EL (cell line): ENCODE measurements at places on chromosomes 6 and 20.

- no peak for DNase-seq
Measured at GRCh38 chr6:489762-490161, 98.2 kb downstream of the IRF4 start.

DNA sequence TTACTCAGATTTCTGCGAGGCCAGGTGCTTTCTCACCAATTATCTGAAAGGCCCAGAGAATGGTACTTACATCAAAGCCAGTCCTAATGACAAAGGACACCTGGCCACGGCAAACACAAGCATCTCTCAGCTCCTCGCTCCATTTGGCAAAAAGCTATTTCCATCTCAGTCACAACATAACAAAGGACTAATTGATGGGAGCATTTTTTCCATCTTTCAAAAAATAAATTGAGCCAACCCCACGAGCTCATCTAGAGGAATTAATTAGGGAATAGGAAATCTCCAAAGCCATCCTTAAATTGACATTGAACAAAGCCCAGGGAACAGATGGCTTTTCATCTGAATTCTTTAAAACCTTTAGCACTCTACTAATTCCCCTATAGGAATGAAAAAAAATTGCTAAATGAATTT is 236.7 kb downstream of the HAO1 start:
- no peak for DNase-seq

DNA sequence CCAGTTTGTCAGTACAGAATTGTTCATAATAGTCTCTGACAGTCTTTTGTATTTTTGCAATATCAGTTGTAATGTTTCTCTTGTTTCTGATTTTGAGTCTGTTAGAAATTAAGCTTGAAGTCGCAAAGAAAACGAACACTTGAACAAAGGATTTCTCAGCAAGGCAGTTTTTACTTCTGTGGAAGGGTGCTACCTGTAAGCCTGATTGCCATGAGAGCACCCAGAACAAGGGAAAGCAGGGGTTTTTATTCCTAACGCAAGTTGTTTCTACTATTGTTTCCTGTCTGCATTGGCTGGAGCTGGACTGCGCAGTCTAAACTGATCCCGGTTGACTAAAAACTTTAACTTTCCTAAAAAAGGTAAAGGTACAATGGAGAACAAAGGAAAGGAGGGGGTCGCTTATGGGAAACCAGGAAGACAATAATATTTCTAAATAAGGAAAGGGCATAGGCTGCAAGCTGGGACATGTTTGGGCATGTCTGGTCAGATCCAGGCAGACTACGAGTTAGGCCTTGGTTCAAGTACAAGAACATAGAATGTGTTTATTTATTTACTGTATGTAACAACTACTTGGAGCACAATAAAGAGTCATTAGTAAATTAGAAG is 28.5 kb downstream of the HLA-B start:
- no peak for DNase-seq

- peak; percentile 70 for DNase-seq
Measured at GRCh38 chr6:157381631-157382621, 936 bp downstream of the ZDHHC14 start.

DNA sequence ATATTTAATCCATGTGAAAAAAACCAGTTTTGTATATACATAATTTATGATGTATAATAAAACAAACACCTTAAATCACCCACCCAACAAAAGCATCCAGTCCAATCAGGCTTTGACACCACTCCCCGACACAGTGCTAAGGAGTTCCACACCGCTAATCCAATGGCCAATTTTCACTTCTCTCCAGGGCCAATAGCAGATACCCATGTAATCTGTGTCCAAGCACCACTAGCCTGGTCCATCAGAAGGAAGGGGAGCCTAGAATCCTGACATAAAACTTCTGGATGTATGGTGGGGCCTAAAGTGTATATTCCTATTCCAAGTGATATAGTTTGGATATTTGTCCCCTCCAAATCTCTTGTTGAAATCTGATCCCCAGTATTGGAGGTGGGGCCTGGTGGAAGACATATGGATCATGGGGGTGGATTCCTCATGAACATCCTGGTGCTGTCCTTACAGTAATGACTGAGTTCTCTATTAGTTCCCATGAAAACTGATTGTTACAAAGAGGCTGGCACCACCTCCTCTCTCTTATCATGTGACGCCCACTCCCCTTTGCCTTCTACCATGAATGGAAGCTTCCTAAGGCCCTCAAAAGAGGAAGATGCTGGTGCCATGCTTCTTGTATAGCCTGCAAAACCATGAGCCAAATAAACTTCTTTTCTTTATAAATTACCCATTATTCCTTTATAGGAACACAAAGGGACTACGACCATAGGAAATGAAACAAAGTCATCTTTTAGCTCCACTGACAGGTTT is 20.8 kb downstream of the RALGAPA2 start:
- DNase-seq: no peak

GRCh38 chr6:84062519-84063154 is 29.1 kb downstream of the MRAP2 start:
- DNase-seq: no peak

GRCh38 chr6:15796844-15797243 is 134.0 kb upstream of the DTNBP1 start:
- peak; percentile 41 for DNase-seq

DNA sequence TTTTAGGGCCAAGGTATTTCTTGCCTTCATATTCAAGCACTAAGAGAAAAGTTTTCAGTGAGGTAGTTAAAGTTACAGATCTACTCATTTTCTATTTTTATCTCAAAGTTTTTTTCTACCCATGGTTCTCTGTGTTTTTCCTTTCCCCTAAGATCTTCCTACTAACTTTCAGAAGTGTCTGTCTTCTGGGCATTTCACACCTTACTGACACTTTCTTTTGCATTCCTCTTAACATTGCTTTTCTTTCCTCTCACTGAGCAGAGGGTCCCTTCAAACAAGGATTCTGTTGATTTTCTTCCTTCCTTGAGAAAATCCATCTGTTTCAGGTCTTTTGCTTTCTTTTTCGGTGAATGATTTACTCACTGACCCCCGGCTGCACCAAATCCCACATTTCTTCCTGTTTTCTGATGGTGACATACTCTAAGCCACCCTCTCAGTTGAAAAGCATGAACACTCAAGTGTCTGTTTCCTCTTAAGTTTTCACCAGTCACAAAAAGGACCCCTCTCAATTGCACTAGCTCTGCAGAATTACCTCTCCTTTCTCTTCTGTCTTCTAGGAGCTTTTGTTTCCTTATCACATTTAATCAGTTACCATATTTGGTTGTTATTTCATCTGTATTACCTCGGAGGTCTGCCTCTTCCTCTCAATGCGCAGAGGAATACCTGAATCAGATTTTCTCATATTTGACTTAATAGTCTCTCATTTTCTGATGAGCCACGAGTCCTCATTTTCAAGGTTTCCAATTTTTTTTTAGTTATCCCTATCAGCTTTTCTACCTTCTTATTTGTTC is 73.5 kb upstream of the RNF217 start:
- no peak for DNase-seq

DNA sequence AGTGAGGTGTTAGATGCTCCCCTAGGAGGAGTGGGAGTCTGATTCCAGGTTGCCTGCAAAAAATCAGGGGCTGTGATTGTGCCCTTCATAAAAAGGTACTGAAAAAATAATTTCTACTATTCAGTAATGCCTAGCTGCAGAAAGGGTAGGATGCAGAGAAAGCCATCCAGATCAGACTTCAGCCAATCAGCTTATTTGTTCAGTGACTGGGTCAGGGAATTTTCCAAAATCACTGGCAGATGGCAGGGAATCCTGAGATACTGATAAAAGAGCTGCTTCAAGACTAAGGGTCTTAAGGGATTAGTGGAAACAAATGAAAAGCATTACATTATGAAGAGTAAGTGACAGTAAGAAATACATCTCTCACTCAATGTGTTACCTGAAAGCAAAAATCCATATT is 42.8 kb upstream of the MTRF1L start:
- no peak for DNase-seq

DNA sequence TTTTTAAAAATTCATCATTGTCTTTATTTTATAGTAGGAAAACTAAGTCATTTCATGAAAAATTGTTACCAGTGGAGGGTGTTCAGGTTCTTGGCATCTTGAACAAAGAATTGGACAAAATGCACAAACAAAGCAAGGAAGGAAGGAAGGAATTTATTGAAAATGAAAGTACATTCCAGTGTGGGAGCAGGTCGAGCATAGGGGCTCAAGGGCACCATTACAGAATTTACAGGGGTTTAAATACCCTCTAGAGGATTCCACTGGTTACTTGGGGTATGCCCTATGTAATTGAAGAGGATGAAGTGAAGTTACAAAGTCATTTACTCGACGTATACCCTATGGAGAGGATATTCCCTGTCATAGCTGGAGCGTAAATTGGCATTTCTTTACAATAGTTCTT is 37.4 kb upstream of the HDAC2 start:
- peak; percentile 28 for DNase-seq

- DNase-seq: peak; percentile 53
Measured at GRCh38 chr6:40999569-40999968, 39.5 kb downstream of the UNC5CL start.
